ENCODE measurements at places on chromosomes 7 and 10.

DNA sequence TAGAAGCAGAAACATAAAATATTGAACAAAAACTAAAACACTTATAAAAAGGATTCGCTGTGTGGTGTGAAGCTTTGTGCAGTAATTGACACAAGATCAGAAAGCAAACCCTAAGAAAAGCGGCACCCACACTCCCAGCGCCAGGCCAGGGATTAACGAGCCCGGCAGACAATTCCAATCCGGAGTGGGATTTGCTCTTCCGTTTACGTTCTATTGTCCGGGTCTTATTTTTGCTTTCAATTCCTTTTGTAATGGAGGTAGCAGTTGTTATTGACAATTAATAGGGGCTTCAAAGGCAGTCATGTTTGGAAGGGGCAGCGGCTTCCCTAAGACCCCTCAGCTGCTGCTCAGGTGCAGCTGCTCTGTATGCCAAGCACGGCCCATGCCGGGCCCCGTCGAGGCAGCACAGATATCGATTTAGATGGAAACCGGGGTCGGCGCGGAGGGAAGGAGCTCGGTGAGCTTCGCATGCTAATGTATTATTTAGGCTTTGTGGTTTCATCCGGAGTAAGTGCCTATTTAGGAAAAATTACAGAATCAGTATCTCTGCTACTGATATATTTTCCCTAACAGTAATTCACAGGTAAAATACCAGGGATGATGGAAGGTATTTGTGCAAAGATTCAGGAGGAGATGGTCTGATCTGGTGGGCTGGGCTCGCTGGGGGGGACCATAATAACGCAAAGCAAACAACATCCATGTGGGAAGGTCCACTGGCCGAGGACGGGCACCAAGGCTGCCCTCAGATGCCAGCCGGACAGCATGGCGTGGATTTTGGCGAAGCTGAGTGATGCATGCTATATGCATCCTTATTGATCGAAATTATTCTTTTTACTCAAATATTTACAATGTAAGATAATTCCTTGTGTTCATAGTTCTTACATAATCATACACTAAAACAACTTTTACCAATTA lies 561.7 kb downstream of the PTPRN2 start:
- no peak for DNase-seq

GRCh38 chr10:79273604-79274003 lies 73.7 kb upstream of the PPIF start:
- DNase-seq = no peak

- DNase-seq = no peak
Measured at GRCh38 chr7:95334447-95334846, 10.1 kb upstream of the PON1 start.

GRCh38 chr10:113427811-113428558 lies 124.9 kb upstream of the HABP2 start:
- no peak for DNase-seq

DNA sequence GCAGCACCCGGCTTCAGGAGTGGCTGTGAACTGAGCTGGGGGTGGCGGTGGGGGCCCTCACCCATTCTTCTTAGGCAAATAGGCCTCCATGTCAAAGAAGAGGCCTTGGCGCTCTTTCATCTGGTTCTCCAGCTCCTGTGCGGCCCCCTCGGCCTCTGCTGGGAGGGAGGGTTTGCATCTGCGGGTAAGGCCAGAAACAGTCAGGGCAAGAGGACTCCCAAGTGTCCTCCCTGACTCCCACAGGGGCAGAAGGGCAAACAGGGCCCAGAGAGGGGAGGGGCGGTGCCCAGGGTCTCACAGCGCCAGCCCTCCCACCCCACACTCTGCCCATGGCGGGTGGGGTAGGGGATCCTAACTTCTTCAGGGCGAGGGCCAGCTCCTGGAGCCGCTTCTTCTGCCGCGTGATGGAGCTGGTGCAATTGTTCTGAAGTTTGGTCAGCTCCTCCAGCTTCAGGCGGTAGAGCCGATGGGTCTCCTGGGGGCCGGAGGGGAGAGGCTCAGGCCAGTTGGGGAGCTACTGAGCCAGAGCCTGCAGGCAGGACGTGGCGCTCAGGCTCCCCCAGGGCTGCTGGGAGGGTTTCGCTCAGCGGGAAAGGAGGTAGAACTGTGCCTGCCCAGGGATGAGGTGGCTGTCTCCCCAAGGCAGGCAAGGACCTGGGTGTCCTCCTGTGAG lies 2.2 kb downstream of the TMEM120A start:
- no peak for DNase-seq

GRCh38 chr10:95742962-95743535 lies 12.9 kb upstream of the ENTPD1 start:
- no peak for DNase-seq

- DNase-seq = peak; percentile 54
Measured at GRCh38 chr10:43138757-43139241, 554 bp downstream of the CSGALNACT2 start.

DNA sequence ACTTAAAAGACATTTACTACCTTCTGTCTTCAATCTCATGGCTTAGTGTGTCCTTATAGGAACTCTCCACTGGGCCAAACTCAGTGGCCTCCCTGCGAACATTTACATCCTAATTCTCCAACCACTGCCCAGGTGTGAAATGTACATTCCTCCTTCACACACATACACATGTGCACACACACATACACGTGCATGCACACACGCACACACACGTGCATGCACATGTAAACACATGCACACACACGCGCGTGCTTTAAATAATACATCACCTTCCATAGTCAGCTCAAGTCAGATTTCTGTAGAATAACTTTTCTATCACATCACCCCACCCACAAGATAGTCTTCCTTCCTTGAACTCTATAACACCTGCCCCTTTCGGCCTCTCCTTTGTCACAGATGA lies 216.5 kb downstream of the TMEM178B start:
- no peak for DNase-seq

- no peak for DNase-seq
Measured at GRCh38 chr7:92057375-92057774, 76.9 kb downstream of the CYP51A1 start.

DNA sequence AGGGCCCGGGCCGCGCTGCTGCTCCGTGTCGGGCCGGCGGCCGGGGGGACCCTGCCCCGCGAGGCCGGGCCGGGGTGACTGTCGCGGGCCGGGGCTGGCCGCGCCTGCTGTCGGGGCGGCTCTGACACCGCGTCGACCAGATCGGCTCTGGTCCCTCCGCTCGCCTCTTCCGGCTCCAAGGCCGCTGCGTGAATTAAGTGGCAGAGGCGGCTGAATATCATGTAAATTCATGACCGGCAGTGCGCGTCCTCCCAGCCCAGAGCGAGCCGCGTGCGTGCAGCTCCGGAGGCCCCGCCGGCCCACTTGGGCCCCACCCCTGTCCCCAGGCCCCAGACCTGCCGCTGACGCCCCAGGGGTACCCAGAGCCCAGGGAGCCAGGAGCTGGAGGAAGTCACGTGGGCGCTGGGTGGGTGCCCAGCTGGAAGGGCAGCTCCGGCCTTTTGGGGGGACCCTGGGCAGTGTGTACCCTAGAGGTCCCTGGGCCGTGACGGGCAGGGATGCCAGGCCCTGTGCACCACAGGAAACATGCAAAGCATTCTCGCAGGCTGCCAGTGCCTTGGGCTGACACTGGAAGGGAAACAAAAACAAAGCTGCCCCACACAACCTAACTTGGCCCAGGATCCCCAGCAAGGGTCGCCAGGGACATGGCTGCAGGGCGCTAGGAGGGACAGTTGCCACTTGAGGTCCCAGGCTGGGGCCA lies 584.0 kb upstream of the MKI67 start:
- no peak for DNase-seq

- DNase-seq = no peak
Measured at GRCh38 chr10:103547391-103547946, 54.0 kb downstream of the NEURL1 start.

- no peak for DNase-seq
Measured at GRCh38 chr10:110387983-110388686, 83.4 kb upstream of the SMNDC1 start.

DNA sequence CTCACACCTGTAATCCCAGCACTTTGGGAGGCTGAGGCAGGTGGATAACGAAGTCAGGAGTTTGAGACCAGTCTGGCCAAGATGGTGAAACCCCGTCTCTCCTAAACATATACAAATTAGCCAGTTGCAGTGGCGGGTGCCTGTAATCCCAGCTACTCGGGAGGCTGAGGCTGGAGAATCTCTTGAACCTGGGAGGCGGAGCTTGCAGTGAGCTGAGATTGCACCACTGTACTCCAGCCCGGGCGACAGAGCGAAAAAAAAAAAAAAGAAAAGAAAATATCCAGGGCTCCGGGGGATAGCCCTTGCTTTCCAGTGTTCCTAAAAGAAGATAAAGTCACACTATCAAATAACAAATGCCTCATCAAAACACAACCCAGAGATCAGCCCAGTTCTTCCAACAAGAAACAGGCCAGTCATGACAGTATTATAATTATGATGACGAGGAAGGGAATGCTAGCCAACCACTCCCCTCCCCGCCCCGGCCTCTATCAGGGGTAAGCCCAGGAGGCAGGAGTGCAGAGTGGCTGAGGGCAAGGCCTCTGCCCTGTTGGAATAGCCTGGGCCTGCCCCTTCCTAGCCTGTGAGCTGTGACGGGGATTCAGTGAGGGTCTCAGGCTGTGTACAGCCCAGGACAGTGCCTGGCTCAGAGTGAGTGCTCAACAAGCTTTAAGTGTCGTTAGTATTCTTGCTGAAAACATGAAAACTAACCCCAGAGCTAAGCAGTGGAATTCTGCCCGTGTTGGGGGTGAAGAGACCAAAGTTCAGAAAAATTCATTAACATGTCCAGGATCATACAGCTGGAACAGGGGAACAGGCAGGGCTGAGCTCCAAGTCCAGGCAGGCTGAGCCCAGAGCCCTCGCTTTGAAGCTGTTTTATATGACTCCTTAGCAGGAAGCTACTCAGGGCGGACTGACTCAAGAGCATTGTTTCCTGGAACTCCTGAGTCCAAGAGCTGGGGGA lies 54.3 kb downstream of the FAM241B start:
- DNase-seq = no peak

GRCh38 chr7:111108496-111108895 lies 17.6 kb downstream of the LRRN3 start:
- DNase-seq = no peak

- DNase-seq = no peak
Measured at GRCh38 chr7:149196151-149196704, 882 bp downstream of the ZNF282 start.

- DNase-seq = no peak
Measured at GRCh38 chr10:79244841-79245504, 102.3 kb upstream of the PPIF start.

- peak; percentile 15 for DNase-seq
Measured at GRCh38 chr7:155815332-155816191, 3.3 kb upstream of the SHH start.

DNA sequence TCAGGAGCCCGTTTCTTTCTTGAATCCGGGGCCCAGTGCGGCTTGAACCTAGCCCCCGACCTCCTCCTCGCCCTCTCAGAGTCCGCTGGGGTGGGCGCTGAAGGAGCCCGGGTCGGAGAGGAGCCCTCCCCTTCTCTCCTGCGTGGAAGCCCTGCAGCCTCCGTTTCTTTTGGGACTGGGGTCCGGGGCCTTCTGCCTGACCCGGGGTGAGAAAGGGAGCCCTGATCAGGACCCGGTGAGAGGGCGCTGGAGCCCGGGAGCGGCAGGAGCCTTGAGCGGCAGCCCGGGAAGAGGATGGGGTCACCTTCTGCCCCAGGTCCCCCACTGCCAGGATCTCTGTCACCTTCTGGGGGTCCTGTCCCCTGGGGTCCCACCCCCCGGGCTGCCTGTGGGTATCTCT lies 162.3 kb downstream of the ZNF33B start:
- no peak for DNase-seq

GRCh38 chr7:140027858-140028257 lies 34.9 kb downstream of the PARP12 start:
- DNase-seq = no peak

DNA sequence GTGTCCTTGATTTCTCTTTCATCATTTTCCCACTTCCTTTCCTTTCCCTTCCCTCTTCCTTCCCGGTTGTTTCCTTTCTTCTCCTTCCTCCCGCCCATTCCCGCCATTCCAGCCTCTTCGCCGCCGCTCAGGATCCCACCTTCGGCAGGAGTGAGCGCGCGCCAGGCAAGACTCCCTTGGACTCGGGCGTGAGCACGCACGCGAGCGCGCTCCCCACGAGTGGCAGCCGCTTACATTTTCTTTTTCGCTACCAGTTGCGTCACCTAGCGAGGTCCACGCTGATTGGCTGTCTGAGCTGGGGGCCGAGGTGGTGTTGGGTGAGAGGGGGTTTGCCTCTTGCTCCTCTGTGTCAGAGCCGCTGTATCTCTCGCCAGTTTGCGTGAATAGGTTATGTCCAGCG lies 11.8 kb downstream of the ZAN start:
- DNase-seq = no peak

DNA sequence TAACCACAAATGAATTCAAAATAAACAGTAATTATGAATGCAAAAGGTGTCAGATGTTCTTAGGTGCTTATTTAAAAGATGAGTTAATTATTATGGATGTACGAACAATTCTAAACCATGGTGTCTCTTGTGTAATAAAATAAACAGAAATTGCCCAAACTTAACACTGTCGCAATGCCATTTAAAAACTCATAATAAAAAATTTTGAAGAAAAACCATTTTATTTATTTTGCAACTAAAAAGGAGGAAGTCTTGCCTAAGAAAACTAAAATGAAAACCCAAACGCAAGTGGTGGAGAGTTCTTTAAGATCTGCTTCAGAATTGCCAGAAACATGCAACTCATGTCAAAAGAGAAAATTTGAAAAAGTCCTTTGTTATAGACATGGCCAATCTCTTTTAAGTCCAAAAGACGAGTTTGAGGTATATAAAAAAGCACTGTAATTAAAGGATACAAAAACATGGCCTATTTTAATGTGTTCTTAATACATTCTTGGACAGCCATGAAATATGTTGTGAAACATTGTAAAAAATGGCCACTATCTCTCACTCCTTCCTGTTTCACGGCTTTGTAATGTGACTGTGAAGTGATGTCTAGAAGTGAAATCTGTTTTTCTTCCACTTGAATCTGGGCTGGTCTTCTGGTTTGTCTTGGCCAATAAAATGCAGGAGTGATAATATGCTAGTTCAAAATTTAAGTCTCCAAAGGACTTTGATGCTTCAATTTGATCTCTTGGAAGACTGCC lies 322.9 kb downstream of the PRPF18 start:
- DNase-seq = no peak

DNA sequence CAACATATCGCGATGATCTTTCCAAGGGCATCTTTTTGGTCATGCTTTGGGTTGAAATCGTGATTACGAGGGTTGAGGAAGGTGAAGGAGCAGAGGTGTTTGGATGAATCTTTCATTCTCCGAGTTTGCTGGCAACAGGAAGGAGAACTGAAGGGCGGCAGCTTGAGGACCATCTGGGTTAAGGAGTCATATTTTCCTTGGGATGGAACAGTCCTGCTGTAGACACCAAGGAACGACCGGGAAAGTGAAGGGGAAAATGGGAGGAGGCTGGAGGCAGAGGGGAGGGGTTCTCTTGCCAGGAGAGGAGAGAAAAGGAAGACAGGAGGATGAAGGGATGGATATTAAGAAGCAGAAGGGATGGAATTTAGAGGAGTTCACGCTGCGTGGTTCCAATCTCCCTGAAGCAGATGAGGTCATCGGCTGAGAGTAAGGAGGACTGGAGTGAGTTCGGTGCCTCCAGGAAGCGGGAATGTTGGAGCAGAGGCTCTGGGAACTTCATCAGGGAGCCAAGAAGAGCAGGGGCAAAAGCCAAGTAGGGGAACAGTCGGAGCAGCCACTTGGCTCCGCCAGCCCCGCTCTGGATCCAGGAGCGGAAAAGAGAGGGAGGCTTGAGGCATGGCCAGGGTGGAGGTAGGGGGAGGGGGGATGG lies 116.6 kb upstream of the GALNT17 start:
- DNase-seq = no peak

GRCh38 chr10:83995738-83996331 lies 143.5 kb upstream of the GHITM start:
- DNase-seq = no peak

Measured in T follicular helper cell (primary cell).